ENCODE measurements at places on chromosomes 1 and 21.
A peak's percentile ranks its signal among the peaks of the same experiment; 100 is the strongest.

DNA sequence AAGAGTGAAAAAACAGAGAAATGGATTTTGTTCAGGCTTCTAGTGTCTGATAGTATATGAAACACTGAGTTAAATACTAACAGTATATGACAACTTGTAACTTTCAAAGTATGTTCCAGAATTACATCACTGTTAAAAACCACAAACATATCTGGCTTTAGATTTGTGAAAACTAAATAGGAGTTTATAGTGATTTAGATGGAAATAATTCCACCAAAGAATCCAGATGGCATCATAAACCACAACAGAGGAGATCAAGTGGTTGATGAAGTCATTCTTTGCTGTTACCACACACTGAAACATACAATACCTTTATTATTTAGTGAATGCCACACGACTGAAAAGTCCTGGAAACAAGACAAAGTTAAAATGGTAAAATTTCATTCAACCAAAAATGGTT lies 37.2 kb downstream of the ALG14 start:
- no peaks in the 10 kb centered on the region for H3K36me3 ChIP-seq
- no peaks in the 10 kb centered on the region for H3K4me1 ChIP-seq
- no peak overlapping the region for H3K4me3 ChIP-seq
- DNase-seq = no peak
- H3K27me3 ChIP-seq = no peaks in the 10 kb centered on the region

DNA sequence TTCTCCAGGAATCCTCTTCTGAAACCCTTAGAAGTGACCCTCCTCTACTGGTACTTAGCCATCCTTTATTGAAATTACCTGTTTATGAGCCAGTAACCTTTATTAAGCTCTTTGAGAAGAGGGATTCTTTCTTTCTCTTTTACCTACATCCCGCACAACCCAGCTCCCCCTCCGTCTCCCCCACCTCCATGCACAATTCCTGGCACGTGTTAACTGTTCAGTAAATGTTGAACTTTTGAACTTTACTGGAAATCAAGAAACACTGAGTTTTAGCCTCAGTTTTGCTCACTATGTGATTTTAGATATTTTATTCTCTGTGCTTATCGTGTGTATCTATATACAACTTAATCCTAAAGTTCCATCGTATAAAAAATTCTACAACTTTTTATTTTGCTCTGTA lies 1.8 kb downstream of the TMED5 start:
- no peak for DNase-seq
- H3K4me3 ChIP-seq = peak overlapping the region; percentile 96
- peak overlapping the region; percentile 100 for H3K27ac ChIP-seq
- H3K36me3 ChIP-seq = no peaks in the 10 kb centered on the region
- peaks cover 16% of the 10 kb centered on the region for H3K4me1 ChIP-seq

GRCh38 chr1:214446772-214447556 lies 104.4 kb downstream of the PTPN14 start:
- H3K4me1 ChIP-seq = peaks cover 4% of the 10 kb centered on the region
- DNase-seq = no peak
- no peaks in the 10 kb centered on the region for H3K27me3 ChIP-seq
- no peak overlapping the region for H3K4me3 ChIP-seq

GRCh38 chr1:89894210-89895201 lies 73.7 kb downstream of the LRRC8D start:
- no peak for DNase-seq
- H3K27ac ChIP-seq = no peak overlapping the region
- H3K4me1 ChIP-seq = no peaks in the 10 kb centered on the region
- H3K36me3 ChIP-seq = no peaks in the 10 kb centered on the region
- no peaks in the 10 kb centered on the region for H3K27me3 ChIP-seq

DNA sequence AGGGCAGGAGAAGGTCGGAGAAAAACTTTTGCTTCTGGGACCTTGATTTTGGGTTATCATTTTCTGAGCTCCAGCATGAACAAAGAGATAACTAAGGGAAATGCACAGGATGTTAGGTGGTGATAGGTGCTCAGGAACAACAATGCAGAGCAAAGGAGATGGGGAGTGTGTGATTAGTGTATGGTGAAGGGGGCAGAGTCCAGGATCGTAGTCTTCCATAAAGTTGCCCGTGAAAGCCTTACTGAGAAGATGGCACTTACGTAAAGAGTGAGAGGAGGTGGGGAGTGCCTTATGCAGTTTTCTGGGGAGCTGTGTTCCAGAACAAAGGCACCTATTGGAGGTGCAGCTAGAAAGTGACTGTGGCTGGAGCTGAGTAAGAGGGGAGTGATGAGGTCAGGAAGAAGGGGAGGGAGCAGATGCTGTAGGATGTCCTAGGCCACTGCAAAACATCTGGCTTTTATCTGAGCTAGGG lies 11.6 kb downstream of the KCNK1 start:
- H3K27ac ChIP-seq = no peak overlapping the region
- H3K4me3 ChIP-seq = no peak overlapping the region
- peaks cover 3% of the 10 kb centered on the region for H3K36me3 ChIP-seq
- H3K4me1 ChIP-seq = no peaks in the 10 kb centered on the region
- no peaks in the 10 kb centered on the region for H3K27me3 ChIP-seq

DNA sequence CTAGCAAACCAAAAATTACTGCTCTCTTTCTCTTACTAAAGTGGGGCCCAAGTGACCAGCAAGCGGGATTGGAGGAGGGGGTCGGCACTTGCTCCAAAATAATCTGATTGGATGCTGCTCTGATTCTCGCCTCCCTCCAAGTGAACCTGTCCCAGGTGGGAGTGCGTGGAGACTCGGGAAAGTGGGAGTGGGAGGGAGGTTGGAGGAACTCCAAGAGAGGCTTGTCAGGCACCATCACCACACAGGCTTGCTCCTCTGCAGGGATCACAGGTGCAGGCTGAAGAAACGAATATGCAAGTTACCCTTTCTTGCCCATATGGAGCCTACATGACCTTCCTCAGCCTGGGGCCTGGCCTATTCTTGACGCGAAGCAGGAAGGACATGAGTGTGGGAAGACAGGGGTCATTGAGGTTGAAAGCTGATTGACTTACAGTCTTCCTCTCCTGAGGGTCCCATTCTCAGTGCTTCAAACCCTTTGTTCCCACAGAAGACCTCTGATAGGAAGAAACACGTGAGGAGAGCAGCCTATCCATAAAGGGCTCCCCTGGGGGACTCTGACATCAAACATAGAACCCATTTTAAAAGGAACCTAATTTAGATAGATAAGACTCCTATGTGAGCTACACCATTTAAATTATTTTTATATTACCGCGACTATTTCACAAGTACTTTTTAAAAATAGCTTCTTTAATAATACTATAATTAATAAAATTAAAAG lies 14.2 kb downstream of the RGS8 start:
- no peaks in the 10 kb centered on the region for H3K36me3 ChIP-seq
- no peaks in the 10 kb centered on the region for H3K4me1 ChIP-seq
- no peak overlapping the region for H3K4me3 ChIP-seq
- H3K27ac ChIP-seq = no peak overlapping the region
- H3K27me3 ChIP-seq = no peaks in the 10 kb centered on the region

DNA sequence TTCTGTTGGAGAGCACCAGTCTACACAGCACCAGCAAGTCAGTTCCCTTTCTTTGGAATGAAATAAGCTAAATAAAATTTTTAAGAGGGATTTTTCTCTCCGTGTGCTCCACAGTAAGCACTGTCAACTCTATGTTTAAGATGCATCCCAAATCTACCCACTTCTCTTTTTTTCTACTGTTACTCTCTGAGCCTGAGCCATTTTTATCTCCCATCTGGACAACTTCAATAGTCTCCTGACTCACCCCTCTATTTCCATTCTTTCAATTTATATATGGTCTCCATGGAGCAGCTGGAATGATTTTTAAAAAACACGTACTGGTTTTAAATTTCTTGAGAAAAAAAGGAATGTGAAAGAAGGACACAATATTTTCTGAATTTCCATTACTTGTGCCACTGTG lies 24.7 kb upstream of the CCT8 start:
- no peaks in the 10 kb centered on the region for H3K4me1 ChIP-seq
- no peak for DNase-seq
- no peak overlapping the region for H3K27ac ChIP-seq
- peaks cover 3% of the 10 kb centered on the region for H3K36me3 ChIP-seq

DNA sequence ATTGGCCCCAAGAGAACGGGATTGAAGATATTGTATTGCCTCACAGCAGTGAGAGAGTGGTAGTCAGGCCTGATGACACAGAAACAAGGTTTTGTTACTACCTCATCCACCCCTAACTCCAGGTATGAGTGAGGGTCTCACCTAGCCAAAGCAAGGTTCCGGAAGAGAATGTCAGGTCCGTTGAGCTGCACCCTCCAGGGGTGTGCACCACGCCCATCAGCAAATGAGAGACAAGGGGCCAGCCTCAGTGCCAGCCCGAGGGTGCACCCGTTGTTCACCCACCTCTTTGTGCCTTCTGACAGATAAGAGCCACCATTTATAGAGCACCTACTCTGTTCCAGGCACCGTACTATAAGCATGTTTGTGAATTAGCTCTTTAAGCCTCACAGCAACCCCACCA lies 121.9 kb upstream of the IPO9 start:
- no peak overlapping the region for H3K27ac ChIP-seq
- H3K4me3 ChIP-seq = no peak overlapping the region
- H3K4me1 ChIP-seq = peaks cover 39% of the 10 kb centered on the region
- no peaks in the 10 kb centered on the region for H3K27me3 ChIP-seq
- no peaks in the 10 kb centered on the region for H3K36me3 ChIP-seq

DNA sequence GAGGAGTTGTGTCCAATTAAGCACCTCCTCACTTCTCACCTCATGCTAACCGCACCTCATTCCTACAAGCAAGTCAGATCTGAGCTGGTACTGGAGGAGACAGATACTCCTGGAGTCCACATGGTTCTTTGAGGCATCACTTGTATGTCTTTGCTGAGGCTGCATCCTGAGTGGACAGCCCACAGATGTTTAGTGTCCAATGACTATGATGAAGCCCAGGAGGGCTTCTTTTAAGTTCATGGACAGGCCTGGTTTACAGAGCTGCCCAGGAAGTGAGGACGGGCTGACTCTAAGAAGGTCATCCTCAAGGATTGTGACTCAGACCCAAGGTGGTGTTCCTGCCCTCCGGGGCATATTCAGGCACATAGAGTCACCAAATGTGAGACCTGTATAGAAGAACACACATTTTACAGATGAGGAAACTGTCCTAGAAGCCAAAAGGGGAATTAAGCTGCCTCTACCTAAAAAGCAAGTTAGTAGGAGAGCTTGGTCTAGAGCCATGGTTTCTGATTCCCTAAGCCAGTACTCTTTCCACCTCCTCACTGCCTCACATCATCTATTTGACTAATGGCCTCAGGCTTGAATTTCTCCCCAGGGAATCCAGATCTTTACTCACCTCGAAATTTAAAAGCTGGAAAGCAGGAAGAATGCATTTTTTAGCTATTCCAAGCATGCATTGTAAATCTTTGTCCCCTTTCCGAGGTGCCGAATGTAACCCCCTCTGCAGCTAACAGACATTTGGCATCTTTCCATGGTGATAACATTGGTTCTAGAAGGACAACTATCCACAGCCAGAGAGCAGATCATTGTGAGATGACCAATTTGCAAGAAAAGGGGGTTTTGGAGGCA lies 228.1 kb downstream of the OMA1 start:
- no peaks in the 10 kb centered on the region for H3K4me1 ChIP-seq
- H3K27me3 ChIP-seq = no peaks in the 10 kb centered on the region
- DNase-seq = no peak
- no peaks in the 10 kb centered on the region for H3K36me3 ChIP-seq
- H3K27ac ChIP-seq = no peak overlapping the region
- no peak overlapping the region for H3K4me3 ChIP-seq

- H3K36me3 ChIP-seq = no peaks in the 10 kb centered on the region
Observed at GRCh38 chr1:97837161-97837560, 83.7 kb downstream of the DPYD start.

DNA sequence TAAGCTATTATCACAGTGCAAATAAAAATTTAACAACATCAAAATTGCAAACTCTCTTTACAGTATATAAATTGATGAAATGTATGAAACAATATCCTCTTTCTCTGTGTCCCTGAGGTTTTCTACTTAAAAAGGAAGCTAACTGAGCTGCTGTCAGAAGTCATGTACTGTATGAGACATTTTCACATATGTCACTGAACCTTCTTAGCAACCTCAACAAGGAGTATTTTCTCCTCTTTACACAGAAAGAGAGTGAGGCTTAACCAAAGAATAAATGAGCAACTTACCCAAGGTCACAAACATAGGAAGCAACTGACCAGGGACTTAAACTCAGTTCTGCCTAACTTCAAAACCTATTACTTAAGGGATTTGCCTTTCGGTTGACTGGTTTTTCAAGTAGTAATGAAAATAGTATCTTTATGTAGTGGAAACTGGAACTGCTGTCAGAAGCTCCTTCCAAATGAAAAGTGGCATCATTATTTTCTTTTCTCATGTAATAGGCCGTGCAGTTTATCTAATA lies 288.9 kb downstream of the LRRIQ3 start:
- H3K36me3 ChIP-seq = no peaks in the 10 kb centered on the region
- no peak overlapping the region for H3K27ac ChIP-seq
- no peak for DNase-seq
- no peak overlapping the region for H3K4me3 ChIP-seq
- no peaks in the 10 kb centered on the region for H3K27me3 ChIP-seq
- H3K4me1 ChIP-seq = no peaks in the 10 kb centered on the region

Measured in ascending aorta (tissue), 2 donors.